ENCODE measurements at places on chromosomes 2 and 18. TPM values are rescaled to one million over a fixed set of nuclear protein-coding genes. Genes with fewer than 3 reads are reported as not detected.
A peak's percentile ranks its signal among the peaks of the same experiment; 100 is the strongest.

- no peaks in the 10 kb centered on the region for H3K4me1 ChIP-seq
- H3K27ac ChIP-seq: no peak overlapping the region
- no peaks in the 10 kb centered on the region for H3K36me3 ChIP-seq
- no peak for DNase-seq
- H3K27me3 ChIP-seq: no peaks in the 10 kb centered on the region
These were observed 321.5 kb downstream of the RND3 start for GRCh38 chr2:150165988-150166312.

DNA sequence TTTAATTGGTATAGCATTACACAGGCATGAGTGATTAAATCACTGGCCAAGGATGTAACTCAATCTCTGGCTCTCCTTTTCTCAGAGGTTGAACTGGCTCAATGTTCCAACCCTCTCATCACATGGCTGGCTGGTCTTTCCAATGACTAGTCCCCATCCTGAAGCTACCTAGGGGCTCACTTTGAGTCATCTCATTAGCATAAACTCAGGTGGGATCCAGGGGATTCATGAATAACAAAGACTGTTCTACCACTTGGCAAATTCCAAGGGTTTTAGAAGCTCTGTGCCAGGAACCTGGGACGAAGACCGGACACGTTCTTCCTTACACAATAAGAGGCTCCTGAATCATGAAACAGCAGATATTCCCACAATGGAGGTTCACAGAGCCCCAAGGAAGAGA, 145.0 kb upstream of the SPATS2L start:
- no peak overlapping the region for H3K27ac ChIP-seq
- DNase-seq: no peak
- H3K4me3 ChIP-seq: no peak overlapping the region
- H3K36me3 ChIP-seq: no peaks in the 10 kb centered on the region
- peaks cover 4% of the 10 kb centered on the region for H3K4me1 ChIP-seq
- H3K27me3 ChIP-seq: no peaks in the 10 kb centered on the region

DNA sequence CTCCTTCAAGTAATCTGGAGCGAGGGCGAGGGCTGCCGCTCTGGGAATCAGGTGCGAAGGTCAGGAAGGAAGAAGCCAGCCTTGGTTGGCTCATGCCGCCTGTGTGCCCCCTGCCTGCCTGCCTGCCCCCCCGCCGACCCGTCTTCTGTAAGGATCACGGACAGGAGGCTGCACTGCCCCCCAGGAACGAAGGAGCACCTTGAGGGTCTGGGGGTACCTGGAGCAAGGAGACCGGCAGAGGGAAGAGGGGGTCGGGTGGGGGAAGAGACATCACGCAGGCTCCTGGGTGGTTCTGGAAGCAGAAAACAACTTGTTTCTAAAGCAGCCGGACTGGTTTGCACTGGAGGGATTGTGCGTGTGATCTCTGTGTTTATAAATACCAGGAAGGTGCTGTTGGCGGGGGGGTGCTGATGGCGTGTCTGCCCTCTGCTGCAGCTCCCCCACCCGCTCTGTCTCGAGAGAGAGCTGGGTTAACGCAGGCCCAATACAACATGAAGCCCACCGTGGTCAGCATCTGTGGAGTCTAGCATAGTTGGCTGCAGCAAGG, 1.7 kb downstream of the FOSL2 start:
- no peaks in the 10 kb centered on the region for H3K27me3 ChIP-seq
- H3K4me3 ChIP-seq: peak overlapping the region; percentile 76
- peaks cover 29% of the 10 kb centered on the region for H3K4me1 ChIP-seq
- peak overlapping the region; percentile 99 for H3K27ac ChIP-seq
- no peaks in the 10 kb centered on the region for H3K36me3 ChIP-seq

DNA sequence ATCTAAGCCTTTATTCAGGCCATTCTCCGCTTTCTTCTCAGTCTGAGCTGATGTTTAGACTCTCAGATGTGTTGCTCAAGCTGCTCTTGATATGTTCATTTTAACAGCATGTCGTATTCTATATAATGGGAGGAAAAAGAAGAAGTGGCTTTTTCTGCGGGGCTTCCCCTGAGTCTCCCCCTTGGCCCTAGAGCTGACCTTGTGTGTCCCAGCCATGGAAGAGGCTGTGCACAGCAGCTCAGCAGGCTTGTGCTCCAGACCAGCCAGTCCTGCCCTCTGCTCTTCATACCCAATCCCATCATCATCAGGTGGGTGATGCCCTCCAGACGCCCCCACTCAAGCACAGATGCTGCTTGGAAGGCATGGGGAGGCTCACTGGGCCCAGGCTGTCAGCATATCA, 155.1 kb upstream of the CELF4 start:
- no peaks in the 10 kb centered on the region for H3K36me3 ChIP-seq
- no peak for DNase-seq
- H3K4me3 ChIP-seq: no peak overlapping the region
- no peaks in the 10 kb centered on the region for H3K4me1 ChIP-seq

GRCh38 chr2:70897203-70897976, 38.3 kb upstream of the ATP6V1B1 start:
- no peaks in the 10 kb centered on the region for H3K36me3 ChIP-seq
- H3K27me3 ChIP-seq: peaks cover 55% of the 10 kb centered on the region
- no peak for DNase-seq
- no peak overlapping the region for H3K27ac ChIP-seq
- H3K4me1 ChIP-seq: peaks cover 27% of the 10 kb centered on the region

Gene CFC1
- not detected for total RNA-seq

Gene CCDC138
- total RNA-seq: 0.71 TPM

Gene CACNB4
- total RNA-seq: 0.56 TPM

Gene CD207
- total RNA-seq: not detected

Gene IL36G
- total RNA-seq: not detected

Gene RAPGEF4
- total RNA-seq: 2.0 TPM
